Naive thymus-derived CD4-positive, alpha-beta T cell (primary cell): ENCODE measurements at places on chromosomes 11 and 22.

GRCh38 chr11:9756878-9757277 is 93.0 kb downstream of the SWAP70 start:
- DNase-seq, result no peak

DNA sequence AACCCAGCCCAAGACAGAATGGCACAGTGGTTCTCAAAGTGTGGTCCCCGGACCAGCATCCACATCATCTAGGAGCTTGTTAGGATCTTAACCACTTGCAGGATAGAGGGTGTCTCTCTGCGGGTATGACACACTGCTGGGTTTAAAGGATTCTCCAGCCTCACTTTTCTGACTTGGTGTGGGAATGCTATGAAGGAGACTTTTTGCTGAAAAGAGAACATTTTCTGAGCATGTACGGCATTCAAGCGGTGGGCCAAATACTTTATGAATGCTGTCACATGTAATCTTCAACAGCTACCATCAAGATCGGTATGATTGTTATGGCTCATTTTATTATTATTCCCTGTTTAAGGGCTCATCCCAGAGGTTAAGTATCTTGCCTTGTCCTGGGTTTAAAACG is 1.8 kb upstream of the CD82 start:
- no peak for DNase-seq

- no peak for DNase-seq
Observed at GRCh38 chr11:93537049-93537448, 6.1 kb downstream of the SMCO4 start.

DNA sequence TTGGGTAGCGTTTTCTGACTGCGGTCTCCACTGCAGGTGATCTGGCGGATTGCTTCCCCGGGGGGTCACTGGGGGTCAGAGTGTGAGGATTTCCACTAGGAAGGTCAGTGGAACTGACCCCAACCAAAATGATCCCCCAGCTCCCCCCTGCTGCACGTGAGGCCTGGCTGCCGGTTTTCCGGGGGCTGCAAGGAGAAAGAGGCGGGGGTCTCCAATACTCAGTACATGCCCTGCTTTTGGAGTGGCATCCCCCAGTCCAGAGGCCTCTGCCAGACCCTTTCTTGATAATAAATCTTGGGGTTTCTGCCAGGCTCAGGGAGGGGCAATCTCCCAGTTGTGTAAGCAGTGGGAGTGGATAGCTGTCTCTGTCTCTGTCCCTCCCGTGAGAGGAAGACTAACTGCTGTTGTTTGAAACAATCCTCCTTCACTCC is 71.5 kb upstream of the RTL6 start:
- no peak for DNase-seq

- DNase-seq, result peak; percentile 54
Observed at GRCh38 chr11:82906236-82906635, 4.7 kb downstream of the DDIAS start.

DNA sequence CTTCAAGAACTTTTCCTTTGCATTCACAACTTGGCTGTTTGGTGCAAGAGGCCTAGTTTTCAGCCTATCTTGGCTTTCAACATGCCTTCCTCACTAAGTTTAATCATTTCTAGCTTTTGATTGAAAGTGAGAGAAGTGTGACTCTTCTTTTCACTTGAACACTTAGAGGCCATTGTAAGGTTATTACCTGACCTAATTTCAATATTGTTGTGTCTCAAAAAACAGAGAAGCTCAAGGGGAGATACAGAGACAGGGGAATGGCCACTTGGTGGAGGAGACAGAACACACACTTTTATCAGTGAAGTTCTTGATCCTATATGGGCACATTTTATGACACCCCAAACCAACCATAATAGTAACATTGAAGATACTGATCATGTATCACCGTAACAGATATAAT is 532.3 kb downstream of the DLG2 start:
- DNase-seq, result no peak

- DNase-seq, result no peak
Observed at GRCh38 chr22:38971791-38972190, 10.4 kb upstream of the APOBEC3B start.

GRCh38 chr11:34640050-34640923 is 19.4 kb downstream of the EHF start:
- no peak for DNase-seq

GRCh38 chr11:61524963-61525587 is 16.5 kb downstream of the LRRC10B start:
- no peak for DNase-seq

DNA sequence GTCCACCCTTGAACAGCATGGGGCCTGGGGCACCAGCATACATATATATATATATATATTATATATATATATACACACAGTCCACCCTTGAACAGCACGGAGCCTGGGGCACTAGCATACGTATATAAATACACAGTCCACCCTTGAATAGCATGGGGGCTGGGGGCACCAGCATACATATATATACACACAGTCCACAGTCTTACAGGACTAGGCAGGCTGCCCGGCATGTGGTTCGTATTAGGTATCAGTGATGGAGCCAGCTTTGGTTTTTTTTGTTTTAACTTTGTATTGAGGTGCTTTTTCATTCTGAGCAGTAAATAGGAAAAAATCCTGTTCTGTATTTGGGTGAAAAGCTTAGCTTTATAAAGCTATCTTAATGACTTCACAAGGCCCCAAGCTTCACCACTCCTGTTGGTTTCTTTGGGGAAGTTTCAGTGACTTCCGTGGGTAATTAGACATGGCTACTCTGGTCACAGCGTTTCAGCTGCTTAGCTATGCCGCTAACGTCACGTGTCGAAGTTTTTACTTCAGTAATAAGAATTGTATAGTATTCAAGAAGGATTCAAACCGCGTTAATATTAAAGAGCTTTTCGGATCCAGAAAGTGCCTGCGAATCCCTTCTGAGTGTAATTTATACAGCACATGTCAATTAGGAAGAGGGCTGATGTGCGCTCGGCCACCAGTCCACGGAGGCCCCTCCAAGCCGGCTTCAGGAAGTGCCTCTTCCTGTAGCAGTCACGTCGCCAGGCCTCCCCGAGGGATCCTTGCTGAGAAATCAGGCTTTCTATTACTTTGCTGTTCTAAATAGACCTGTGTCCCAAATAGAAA is 179.7 kb downstream of the TBC1D22A start:
- DNase-seq, result no peak

GRCh38 chr22:24155627-24156140 is 25.6 kb upstream of the SUSD2 start:
- peak; percentile 44 for DNase-seq

DNA sequence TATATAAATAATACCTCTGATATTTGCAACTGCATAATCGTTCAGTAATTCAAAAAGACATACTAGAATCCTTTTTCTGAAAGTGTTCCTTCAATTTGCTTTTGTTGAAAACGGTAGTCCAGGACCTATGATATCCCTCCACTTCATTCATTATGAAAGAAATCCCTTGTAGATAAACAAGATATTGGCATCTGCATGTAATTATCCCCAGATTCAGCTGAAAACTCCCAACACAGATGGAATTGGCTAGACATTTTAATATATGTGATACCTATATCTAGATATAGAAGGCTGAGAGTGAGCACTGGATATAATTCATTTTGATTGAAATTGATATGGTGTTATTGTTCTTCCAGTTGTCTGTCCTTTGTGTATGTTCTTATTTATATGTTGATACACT is 109.4 kb downstream of the MSANTD4 start:
- no peak for DNase-seq

DNA sequence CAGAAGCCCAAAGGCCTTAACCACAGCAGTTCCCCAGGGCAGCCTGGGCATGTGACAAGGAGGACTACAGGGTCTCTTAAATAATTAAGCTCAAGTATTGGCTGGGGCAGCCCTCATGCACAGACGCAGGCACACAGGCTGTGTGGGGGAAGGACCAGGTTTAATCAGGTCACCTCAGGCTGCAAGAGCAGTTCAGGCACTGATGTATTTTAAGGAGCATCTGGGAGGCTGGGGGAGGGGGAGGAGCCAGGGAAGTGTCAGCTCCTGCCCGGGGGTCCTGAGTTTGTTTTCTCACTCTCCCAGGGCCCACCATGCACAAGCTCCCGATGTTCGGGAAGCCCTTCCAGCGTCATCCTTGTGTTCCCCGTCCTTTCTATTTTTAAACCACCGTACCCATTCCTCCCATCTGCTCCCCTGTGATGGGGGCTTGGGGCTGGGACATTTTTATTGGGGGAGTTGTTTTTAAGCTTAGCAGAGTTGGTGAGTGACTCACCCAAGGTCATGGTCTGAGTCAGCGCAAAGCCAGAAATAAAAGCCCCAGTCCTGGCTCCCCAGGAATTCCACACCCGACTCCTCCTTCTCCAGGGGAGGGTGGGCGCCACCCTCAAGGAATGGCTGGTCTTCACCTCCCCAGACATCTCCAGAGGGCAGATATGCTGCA is 2.4 kb downstream of the CSDC2 start:
- DNase-seq, result no peak

DNA sequence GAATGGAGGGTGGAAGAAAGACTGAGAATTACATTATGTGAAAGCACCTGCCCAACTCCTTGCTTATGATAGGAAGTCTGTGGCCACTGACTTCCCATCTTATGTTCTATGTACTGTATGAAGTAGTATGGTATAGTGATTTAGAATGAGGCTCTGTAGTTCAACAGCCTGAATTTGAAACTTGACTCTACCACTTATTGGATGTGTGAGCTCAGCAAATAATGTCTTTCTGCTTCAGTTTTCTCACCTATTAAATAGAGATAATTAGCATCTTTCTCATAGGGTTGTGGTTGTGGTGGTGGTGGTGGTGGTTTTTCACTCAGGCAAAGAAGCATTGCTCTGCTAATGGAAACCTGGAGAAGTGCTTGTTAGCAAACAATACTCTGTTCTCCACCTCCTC is 121.6 kb downstream of the PAX6 start:
- DNase-seq, result no peak

GRCh38 chr22:44398856-44399837 is 86.4 kb upstream of the SHISAL1 start:
- no peak for DNase-seq

- DNase-seq, result no peak
Observed at GRCh38 chr11:108289699-108290098, 66.8 kb downstream of the ATM start.

DNA sequence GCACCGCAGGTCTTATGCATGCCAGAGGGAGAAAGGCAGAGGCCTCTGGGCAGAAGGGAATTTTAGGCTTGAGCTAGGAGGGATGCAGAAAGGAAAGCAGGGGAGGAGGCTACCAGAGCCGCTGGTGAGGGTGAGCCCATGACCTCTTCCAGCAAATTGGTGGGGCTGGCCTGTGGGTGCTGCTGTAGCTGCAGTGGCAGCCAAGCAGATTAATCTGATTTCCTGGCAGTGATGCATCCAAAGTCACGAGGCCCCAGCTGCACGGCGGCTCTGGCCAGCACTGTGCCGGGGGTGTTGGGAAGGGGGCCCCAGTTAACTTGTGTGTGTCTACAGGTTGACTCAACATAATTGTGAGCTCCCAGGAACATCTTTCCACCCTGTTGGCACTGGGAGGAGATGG is 41.4 kb upstream of the B3GAT1 start:
- no peak for DNase-seq

GRCh38 chr11:69554849-69555248 is 73.4 kb downstream of the LINC01488 start:
- no peak for DNase-seq

GRCh38 chr11:15944460-15944859 is 411.9 kb downstream of the SOX6 start:
- DNase-seq, result no peak

GRCh38 chr22:48740086-48740730 is 1087.5 kb downstream of the BRD1 start:
- DNase-seq, result no peak

- peak; percentile 26 for DNase-seq
Observed at GRCh38 chr22:23215294-23216241, 35.3 kb downstream of the BCR start.

DNA sequence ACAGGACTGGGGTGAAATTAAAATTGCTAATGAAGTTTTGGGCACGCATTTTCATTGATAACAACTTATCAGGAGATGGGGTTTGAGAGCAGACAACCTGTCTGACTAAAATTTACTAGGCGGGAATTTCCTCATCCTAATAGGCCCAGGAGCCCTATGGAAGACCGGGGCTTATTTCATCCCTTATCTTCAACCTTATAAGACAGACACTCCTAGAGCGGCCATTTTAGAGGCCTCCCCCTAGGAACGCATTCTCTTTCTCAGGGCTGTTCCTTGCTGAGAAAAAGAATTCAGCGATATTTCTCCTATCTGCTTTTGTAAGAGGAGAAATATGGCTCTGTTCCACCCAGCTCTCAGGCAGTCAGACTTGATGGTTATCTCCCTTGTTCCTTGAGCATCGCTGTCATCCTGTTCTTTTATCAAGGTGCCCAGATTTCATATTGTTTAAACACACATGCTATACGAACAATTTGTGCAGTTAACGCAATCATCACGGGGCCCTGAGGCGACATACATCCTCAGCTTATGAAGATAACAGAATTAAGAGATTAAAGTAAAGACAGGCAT is 39.3 kb upstream of the ZC3H12C start:
- no peak for DNase-seq

GRCh38 chr11:69495441-69496201 is 14.2 kb downstream of the LINC01488 start:
- no peak for DNase-seq
